Endothelial cell (in vitro differentiated cells): ENCODE measurements at places on chromosomes 4 and X.
A peak's percentile ranks its signal among the peaks of the same experiment; 100 is the strongest.

DNA sequence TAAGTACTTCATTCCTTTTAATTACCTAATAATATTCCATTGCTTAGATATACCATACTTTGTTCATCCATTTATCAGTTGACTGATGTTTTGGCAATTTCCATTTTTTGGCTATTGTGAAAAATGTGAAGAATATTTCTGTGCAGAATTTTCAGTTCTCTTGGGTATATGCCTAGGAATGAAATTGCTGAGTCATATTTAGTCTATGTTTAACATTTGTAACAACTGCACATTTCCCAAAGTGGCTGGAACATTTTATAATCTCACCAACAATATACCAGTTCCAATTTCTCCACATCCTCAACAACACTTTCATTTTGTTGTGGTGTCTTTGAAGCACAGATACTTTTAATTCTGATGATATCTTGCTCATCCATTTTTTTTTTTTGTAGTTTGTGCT lies 215.5 kb downstream of the PDGFC start:
- H3K4me3 ChIP-seq: no peak overlapping the region
- peaks cover 8% of the 10 kb centered on the region for H3K4me1 ChIP-seq
- H3K27me3 ChIP-seq: peaks cover 2% of the 10 kb centered on the region
- no peak overlapping the region for H3K27ac ChIP-seq
- DNase-seq: no peak

DNA sequence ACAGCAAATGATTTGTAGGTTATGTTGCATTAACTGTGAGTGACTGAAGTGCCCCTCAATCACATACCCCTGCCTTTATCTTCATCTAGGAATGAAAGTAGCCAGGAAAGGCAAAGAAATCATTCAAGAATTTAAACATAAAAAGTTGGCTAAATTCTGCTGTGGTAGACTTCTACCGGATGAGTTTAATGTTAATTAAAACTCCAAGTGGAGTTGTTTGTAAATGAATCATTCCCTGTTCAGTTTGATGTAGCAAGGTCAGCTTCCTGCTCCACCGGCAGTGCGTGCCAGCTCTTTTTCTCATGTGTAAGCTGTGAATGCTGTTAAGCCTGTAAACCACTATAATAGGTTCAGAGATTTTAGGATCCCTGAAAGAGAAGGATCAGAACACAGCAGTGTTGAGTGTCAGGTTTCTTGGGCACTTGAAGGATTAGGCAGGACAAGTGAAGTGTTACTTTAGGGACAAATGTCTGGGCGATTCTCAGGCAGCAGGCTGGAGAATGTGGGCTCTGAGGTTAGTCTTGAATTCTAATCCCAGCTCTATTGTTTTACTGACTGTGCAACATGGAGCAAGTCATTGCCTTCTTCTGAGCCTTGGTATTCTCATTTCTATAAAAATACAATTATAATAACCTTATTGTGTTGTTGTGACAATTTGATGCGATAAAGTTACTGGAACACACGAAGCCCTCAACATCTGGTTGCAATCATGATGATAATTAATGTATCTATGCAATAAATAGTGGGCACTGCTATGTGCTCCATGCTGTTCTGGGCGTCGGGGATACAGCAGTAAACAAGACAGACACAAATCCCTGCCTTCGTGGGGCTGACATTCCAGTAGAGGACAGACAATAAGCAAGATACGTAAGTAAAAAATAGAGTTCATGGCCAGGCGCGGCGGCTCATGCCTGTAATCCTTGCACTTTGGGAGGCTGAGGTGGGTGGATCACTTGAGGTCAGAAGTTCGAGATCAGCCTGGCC lies 112.0 kb downstream of the SHROOM3 start:
- H3K36me3 ChIP-seq: no peaks in the 10 kb centered on the region
- H3K27me3 ChIP-seq: no peaks in the 10 kb centered on the region
- H3K4me3 ChIP-seq: no peak overlapping the region
- DNase-seq: no peak
- H3K27ac ChIP-seq: no peak overlapping the region
- peaks cover 3% of the 10 kb centered on the region for H3K4me1 ChIP-seq

- no peak overlapping the region for H3K27ac ChIP-seq
- peaks cover 17% of the 10 kb centered on the region for H3K36me3 ChIP-seq
- H3K4me1 ChIP-seq: peaks cover 3% of the 10 kb centered on the region
- no peak for DNase-seq
These were observed 17.3 kb upstream of the UVSSA start for GRCh38 chr4:1329408-1330371.

GRCh38 chrX:155966876-155967275 lies 30.6 kb upstream of the IL9R start:
- no peak for DNase-seq
- no peaks in the 10 kb centered on the region for H3K4me1 ChIP-seq
- no peak overlapping the region for H3K4me3 ChIP-seq
- peaks cover 25% of the 10 kb centered on the region for H3K36me3 ChIP-seq

DNA sequence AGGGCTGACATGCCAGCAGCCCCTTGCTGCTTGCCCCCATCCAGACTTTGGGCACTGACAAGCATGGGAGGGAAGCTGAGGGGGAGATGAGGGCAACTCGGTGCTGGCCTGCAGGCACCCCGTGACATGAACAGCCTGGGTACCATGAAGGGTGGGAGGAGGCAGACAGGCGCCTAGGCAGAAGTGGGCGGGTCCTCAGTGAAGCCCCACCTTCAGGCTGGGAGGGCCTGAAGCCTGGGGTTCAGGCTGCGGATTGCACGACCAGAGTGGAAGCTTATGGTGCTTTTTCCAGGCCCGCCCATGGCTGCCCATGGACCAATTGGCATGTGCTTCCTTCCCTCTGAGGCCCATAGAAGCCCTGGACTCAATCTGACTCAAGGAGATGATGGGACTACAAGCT lies 354.1 kb downstream of the GRIA2 start:
- no peak overlapping the region for H3K27ac ChIP-seq
- H3K27me3 ChIP-seq: no peaks in the 10 kb centered on the region
- no peak for DNase-seq

- DNase-seq: no peak
- H3K36me3 ChIP-seq: no peaks in the 10 kb centered on the region
- no peaks in the 10 kb centered on the region for H3K4me1 ChIP-seq
- no peak overlapping the region for H3K27ac ChIP-seq
- no peak overlapping the region for H3K4me3 ChIP-seq
These were observed 309.3 kb downstream of the FRMPD4 start for GRCh38 chrX:12447448-12448064.

GRCh38 chr4:126264839-126265238 lies 950.1 kb downstream of the FAT4 start:
- no peaks in the 10 kb centered on the region for H3K27me3 ChIP-seq
- H3K27ac ChIP-seq: no peak overlapping the region
- H3K4me1 ChIP-seq: no peaks in the 10 kb centered on the region

- no peak overlapping the region for H3K27ac ChIP-seq
- DNase-seq: no peak
- H3K4me3 ChIP-seq: no peak overlapping the region
- no peaks in the 10 kb centered on the region for H3K36me3 ChIP-seq
These were observed 274.3 kb downstream of the DMD start for GRCh38 chrX:32937043-32937442.

DNA sequence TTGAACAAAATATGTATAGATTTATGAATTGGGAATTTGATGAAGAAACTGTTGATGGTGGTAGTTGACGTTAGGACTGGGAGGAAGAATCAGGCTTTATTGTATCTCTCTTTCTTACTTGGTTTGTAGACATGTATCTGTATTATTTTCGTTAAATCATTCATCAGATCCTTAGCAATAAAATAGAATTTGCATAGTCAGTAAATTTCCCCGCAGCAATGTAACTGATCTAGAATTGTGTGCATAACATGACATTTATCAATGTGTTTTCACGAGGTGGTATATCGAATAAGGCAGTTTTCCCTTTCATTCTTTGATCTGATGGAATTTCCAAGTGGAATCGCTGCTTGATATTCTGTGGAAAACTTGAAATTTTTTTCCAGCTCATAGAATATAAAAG lies 308.8 kb downstream of the SPRY1 start:
- H3K4me1 ChIP-seq: peaks cover 6% of the 10 kb centered on the region
- H3K27me3 ChIP-seq: no peaks in the 10 kb centered on the region
- H3K27ac ChIP-seq: no peak overlapping the region
- peaks cover 17% of the 10 kb centered on the region for H3K36me3 ChIP-seq

DNA sequence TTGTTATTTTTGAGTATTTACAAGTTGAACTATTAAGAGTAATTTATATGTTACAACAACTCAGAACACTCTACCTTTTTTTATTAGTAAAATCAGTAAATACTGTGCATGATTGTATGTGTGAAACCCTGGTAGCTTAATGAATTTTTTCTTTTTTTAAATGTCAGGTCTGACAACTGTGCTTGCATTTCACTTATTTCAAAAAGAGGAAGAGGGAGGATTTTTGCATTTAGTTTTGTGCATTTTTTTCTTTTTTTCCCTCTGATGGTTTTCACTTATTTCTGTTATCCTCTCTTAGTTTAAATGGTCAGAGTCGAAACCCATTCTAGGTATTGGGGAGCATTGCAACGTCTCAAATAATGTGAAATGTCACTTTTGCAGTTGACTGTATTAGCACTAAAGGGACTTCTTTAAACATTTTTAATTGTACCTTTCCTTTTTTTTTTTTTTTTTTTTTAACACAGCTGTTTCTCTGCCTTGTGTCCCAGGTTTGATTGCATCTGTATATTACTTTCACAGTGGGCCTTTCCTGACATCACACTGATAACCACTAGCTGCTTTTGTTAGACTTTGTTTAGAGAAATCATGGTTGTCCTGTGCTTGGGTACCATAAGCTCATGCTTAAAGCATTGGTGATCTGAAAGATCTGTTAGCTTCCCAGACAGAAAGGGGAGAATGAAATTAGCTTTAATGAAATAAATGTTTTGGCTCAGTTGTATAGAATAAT lies 28.5 kb downstream of the MOB1B start:
- peaks cover 16% of the 10 kb centered on the region for H3K4me1 ChIP-seq
- no peak for DNase-seq
- H3K27ac ChIP-seq: no peak overlapping the region
- H3K36me3 ChIP-seq: no peaks in the 10 kb centered on the region
- H3K4me3 ChIP-seq: no peak overlapping the region

GRCh38 chr4:80207172-80207583 lies 9.9 kb downstream of the PRDM8 start:
- peak; percentile 30 for DNase-seq
- H3K4me1 ChIP-seq: peaks cover 41% of the 10 kb centered on the region
- no peak overlapping the region for H3K4me3 ChIP-seq
- no peak overlapping the region for H3K27ac ChIP-seq

- H3K27ac ChIP-seq: no peak overlapping the region
- H3K27me3 ChIP-seq: peaks cover 2% of the 10 kb centered on the region
These were observed 7.4 kb downstream of the GAB1 start for GRCh38 chr4:143344041-143344440.

GRCh38 chr4:183356931-183357675 lies 34.9 kb upstream of the CLDN24 start:
- no peak for DNase-seq
- peaks cover 7% of the 10 kb centered on the region for H3K4me1 ChIP-seq
- no peak overlapping the region for H3K27ac ChIP-seq
- no peaks in the 10 kb centered on the region for H3K36me3 ChIP-seq

- no peak for DNase-seq
- no peak overlapping the region for H3K4me3 ChIP-seq
- H3K36me3 ChIP-seq: no peaks in the 10 kb centered on the region
These were observed 78.3 kb upstream of the UNC5C start for GRCh38 chr4:95627024-95627605.

DNA sequence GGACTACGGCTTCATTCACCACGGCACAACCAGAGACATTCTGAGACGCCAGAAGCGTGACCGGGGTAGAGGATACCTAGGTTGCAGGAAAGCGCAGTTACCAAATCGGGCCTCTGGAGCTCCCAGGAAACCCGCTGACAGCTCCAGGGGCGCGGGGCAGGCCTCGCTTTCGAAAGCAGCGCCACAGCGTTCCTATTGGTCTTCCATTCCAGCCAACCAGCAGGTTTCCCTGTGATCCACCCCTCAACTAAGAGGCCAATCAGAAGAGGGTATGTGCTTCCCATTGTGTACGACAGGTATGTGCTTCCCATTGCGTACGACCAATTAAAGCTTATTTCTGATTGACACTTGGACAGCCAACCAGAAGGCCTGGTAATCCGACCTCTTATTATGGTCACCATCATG lies 14.9 kb downstream of the SNX12 start:
- no peaks in the 10 kb centered on the region for H3K27me3 ChIP-seq
- H3K36me3 ChIP-seq: no peaks in the 10 kb centered on the region
- peak overlapping the region; percentile 37 for H3K4me3 ChIP-seq
- DNase-seq: peak; percentile 33
- H3K27ac ChIP-seq: no peak overlapping the region
- H3K4me1 ChIP-seq: no peaks in the 10 kb centered on the region

GRCh38 chrX:13983734-13984133 lies 46.0 kb downstream of the GEMIN8 start:
- no peaks in the 10 kb centered on the region for H3K4me1 ChIP-seq
- DNase-seq: no peak
- H3K36me3 ChIP-seq: no peaks in the 10 kb centered on the region
- H3K4me3 ChIP-seq: no peak overlapping the region
- no peak overlapping the region for H3K27ac ChIP-seq

GRCh38 chrX:111260451-111260850 lies 9.8 kb downstream of the CAPN6 start:
- no peak overlapping the region for H3K4me3 ChIP-seq
- H3K27me3 ChIP-seq: peaks cover 1% of the 10 kb centered on the region
- peaks cover 7% of the 10 kb centered on the region for H3K4me1 ChIP-seq
- no peak overlapping the region for H3K27ac ChIP-seq
- no peak for DNase-seq

- DNase-seq: no peak
- H3K27ac ChIP-seq: no peak overlapping the region
- no peaks in the 10 kb centered on the region for H3K36me3 ChIP-seq
- no peak overlapping the region for H3K4me3 ChIP-seq
These were observed 751.9 kb downstream of the FSTL5 start for GRCh38 chr4:161411901-161412300.

DNA sequence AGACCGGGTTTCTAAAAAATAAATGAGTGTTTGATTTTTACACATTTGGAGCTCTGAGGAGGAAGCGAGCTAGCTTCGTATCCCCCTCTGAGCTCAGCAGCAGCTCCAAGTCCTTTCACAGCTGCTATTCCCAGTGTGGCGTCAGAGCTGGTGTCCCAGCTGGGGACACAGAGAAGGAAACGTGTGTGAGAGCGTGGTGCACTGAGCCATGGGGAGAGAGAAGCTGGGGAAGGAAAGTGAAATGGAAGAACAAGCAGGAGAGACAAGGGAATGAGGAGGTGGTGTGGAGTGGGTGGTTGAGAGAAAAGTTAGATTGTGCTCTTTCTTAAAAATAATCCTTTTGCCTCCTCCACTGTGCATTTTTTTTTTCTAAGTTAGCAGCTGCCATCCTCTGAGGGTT lies 79.5 kb upstream of the SLC4A4 start:
- no peak for DNase-seq
- H3K27me3 ChIP-seq: peaks cover 3% of the 10 kb centered on the region
- no peak overlapping the region for H3K27ac ChIP-seq
- no peak overlapping the region for H3K4me3 ChIP-seq
- H3K36me3 ChIP-seq: no peaks in the 10 kb centered on the region

GRCh38 chrX:18966624-18967023 lies 17.3 kb downstream of the PHKA2 start:
- DNase-seq: no peak
- no peak overlapping the region for H3K4me3 ChIP-seq
- peaks cover 2% of the 10 kb centered on the region for H3K4me1 ChIP-seq
- peaks cover 2% of the 10 kb centered on the region for H3K27me3 ChIP-seq
- H3K36me3 ChIP-seq: no peaks in the 10 kb centered on the region
